ENCODE measurements at places on chromosomes 16 and 17. TPM values are rescaled to one million over a fixed set of nuclear protein-coding genes. Genes with fewer than 3 reads are reported as not detected.

The LLGL2 gene
- 3.4 TPM for total RNA-seq

The GGNBP2 gene
- total RNA-seq: 40.0 TPM

The NLRP1 gene
- total RNA-seq: 10.7 TPM

The CETP gene
- 0.34 TPM for total RNA-seq
